ENCODE measurements at places on chromosomes 5 and 9. TPM values are rescaled to one million over a fixed set of nuclear protein-coding genes. Genes with fewer than 3 reads are reported as not detected.

CDX1 gene
- 0.18 TPM for total RNA-seq

BHMT2 gene
- total RNA-seq: 0.56 TPM

TMC1 gene
- not detected for total RNA-seq

SAXO1 gene
- total RNA-seq: under 0.01 TPM

SV2C gene
- not detected for total RNA-seq

- no peak for DNase-seq
- H3K36me3 ChIP-seq: no peaks in the 10 kb centered on the region
- no peak overlapping the region for H3K4me3 ChIP-seq
Measured at GRCh38 chr9:127780126-127780885, 1.8 kb upstream of the SH2D3C start.

- H3K27me3 ChIP-seq: no peaks in the 10 kb centered on the region
- DNase-seq: no peak
- H3K4me3 ChIP-seq: no peak overlapping the region
- H3K4me1 ChIP-seq: no peaks in the 10 kb centered on the region
- no peak overlapping the region for H3K27ac ChIP-seq
Measured at GRCh38 chr9:7298123-7298522, 501.5 kb downstream of the DMAC1 start.

DNA sequence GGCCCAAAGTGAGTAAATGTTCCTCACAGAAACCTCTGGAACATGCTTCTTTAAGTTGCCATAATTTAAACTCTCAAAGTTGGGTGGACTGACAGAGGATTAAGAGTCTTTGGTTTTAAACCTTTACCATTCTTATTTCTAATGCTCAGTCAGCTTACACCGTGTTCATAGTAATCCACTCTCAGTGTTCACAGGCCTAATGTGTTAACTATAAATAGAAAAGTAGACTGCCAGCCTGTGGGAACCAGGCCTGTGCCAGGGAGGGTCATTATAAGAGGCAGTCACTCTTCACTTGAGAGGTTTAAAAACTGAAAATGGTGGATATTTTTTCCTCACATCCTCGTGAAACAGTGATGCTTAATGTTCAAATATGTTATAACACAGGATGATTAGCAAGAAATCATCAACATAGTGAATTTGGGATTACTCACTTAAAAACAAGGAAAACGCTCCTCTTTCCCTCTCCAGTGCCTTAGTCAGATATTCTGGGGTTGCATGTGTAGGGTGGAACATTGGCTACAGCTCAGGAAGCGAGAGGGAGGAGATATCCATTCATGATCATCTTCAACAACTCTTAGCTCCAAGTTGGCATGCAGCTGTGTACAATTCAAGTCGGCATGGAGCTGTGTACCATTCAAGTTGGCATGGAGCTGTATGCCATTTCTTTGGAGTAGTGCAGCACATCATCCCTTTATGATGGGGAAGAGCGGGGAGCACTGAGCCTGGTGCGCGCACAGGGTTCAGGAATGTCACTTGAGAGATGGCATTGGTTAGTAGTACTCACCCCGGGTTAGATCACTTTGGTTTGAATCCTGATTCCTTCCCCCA is 65.8 kb downstream of the KIAA1958 start:
- H3K36me3 ChIP-seq: no peaks in the 10 kb centered on the region
- peaks cover 4% of the 10 kb centered on the region for H3K27me3 ChIP-seq
- no peak for DNase-seq
- H3K27ac ChIP-seq: no peak overlapping the region
- peaks cover 15% of the 10 kb centered on the region for H3K4me1 ChIP-seq

DNA sequence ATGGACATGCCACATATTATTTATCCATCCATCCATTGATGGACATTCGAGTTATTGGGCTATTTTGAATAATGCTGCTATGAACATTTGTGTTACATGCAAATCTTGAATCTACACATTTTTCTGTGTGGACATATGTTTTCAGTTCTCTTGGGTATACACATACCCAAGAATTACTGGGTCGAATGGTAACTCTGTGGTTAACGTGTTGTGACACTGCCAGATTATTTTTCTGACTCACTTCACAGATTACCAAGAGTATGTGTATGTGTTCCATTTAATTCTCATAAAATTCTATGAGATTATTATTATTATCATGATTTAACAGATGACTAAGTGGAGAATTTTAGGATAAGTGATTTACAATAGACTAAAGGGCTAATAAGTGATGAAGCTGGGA is 26.7 kb downstream of the CYFIP2 start:
- no peak overlapping the region for H3K4me3 ChIP-seq
- H3K36me3 ChIP-seq: no peaks in the 10 kb centered on the region
- H3K4me1 ChIP-seq: peaks cover 4% of the 10 kb centered on the region
- no peak overlapping the region for H3K27ac ChIP-seq

- DNase-seq: no peak
- no peaks in the 10 kb centered on the region for H3K36me3 ChIP-seq
- H3K27ac ChIP-seq: no peak overlapping the region
Measured at GRCh38 chr9:101618698-101619097, 23.9 kb upstream of the PPP3R2 start.

GRCh38 chr5:111299067-111299481 is 74.9 kb downstream of the CAMK4 start:
- H3K27me3 ChIP-seq: no peaks in the 10 kb centered on the region
- no peaks in the 10 kb centered on the region for H3K36me3 ChIP-seq
- no peaks in the 10 kb centered on the region for H3K4me1 ChIP-seq
- H3K27ac ChIP-seq: no peak overlapping the region

- no peaks in the 10 kb centered on the region for H3K36me3 ChIP-seq
- H3K27ac ChIP-seq: no peak overlapping the region
- DNase-seq: no peak
- H3K4me3 ChIP-seq: no peak overlapping the region
- H3K27me3 ChIP-seq: peaks cover 3% of the 10 kb centered on the region
- H3K4me1 ChIP-seq: peaks cover 3% of the 10 kb centered on the region
Measured at GRCh38 chr5:142808878-142809598, 38.9 kb downstream of the ARHGAP26 start.

GRCh38 chr9:76873821-76874220 is 32.1 kb downstream of the PRUNE2 start:
- H3K4me1 ChIP-seq: peaks cover 9% of the 10 kb centered on the region
- no peaks in the 10 kb centered on the region for H3K36me3 ChIP-seq
- no peak overlapping the region for H3K4me3 ChIP-seq
- no peak for DNase-seq

DNA sequence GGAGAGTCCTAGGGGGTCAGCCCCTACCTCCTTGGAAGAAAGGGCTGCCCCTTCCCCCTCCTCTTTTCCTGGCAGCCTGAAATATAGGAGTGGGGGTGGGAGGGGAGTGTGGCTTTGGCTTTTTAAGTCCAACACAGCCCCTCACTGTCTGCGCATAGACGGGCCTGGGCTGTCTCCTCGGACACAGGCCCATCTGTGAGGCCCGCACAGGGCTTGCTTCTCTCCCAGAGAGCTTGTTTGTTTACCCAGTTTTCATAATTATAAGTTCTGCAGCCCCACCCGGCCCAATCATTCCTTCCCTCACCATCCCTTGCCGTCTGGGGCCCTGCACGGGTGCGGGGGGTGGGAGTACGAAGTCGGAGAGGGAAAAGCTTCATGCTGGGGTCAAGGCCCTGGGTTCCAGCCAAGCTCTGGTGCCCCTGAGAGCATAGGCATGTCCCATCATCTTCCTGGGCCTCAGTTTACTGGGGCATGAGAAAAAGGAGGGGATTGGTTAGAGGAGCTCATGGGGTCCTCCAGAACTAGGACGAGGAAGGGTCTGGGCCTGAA is 54.0 kb upstream of the STXBP1 start:
- H3K27me3 ChIP-seq: no peaks in the 10 kb centered on the region
- peak overlapping the region; percentile 89 for H3K27ac ChIP-seq
- DNase-seq: no peak
- H3K4me1 ChIP-seq: peaks cover 75% of the 10 kb centered on the region
- H3K4me3 ChIP-seq: no peak overlapping the region

DNA sequence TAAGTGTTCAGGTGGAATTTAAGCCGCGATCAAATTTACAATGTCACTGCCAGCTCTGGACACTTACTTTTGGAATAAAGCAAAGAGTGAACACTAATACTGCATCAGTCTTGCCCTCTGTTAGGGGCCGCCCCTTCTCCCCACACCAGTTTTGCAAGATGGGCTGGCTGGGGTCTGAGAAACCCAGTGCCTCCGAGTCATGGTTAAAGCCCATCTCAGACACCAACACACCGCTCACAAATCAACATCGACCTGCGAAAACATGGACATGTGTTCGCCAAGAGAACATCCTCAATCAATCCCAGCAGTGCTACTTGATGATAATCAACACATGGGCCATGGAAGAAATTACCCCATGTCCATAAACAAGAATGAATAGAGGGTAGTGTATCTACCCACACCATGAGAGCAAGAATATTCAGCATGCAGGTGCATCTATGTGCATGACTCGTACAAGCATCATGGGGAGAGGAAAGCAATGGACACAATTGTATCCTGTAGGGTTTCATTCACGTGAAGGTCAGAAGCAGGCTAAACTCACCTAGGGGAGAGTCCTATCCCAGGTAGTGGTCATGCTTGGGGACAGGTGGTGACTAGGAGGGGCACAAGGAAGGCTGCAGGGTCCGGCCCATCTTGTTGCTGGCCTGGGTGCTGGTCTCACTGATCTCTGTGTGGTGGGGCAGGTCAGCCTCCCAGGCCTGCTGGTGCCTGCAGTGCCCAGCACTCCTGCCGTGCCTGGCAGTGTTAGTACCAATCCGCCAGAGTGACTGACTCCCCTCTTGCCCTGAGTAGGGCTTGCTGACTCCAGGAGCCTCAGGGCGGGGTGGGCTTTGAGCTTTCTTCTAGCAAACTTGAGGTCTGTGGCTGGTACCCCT is 5.0 kb downstream of the S1PR3 start:
- H3K27ac ChIP-seq: no peak overlapping the region
- no peak overlapping the region for H3K4me3 ChIP-seq
- H3K27me3 ChIP-seq: no peaks in the 10 kb centered on the region
- H3K4me1 ChIP-seq: peaks cover 27% of the 10 kb centered on the region

- H3K4me3 ChIP-seq: no peak overlapping the region
- no peaks in the 10 kb centered on the region for H3K4me1 ChIP-seq
- H3K36me3 ChIP-seq: no peaks in the 10 kb centered on the region
- DNase-seq: no peak
- H3K27ac ChIP-seq: no peak overlapping the region
Measured at GRCh38 chr5:141746395-141746794, 64.4 kb upstream of the ARAP3 start.

- no peaks in the 10 kb centered on the region for H3K4me1 ChIP-seq
- no peaks in the 10 kb centered on the region for H3K36me3 ChIP-seq
- no peak overlapping the region for H3K4me3 ChIP-seq
- H3K27me3 ChIP-seq: no peaks in the 10 kb centered on the region
- DNase-seq: peak; percentile 11
Measured at GRCh38 chr5:108257996-108258395, 123.9 kb downstream of the FBXL17 start.

- H3K27ac ChIP-seq: no peak overlapping the region
- no peaks in the 10 kb centered on the region for H3K27me3 ChIP-seq
- no peak overlapping the region for H3K4me3 ChIP-seq
- no peak for DNase-seq
Measured at GRCh38 chr9:78857373-78858225, 560.7 kb downstream of the PSAT1 start.

GRCh38 chr5:141862936-141863543 is 15.2 kb downstream of the PCDH1 start:
- no peak overlapping the region for H3K27ac ChIP-seq
- DNase-seq: no peak
- H3K4me3 ChIP-seq: no peak overlapping the region
- H3K27me3 ChIP-seq: peaks cover 47% of the 10 kb centered on the region
- no peaks in the 10 kb centered on the region for H3K4me1 ChIP-seq
- H3K36me3 ChIP-seq: no peaks in the 10 kb centered on the region

DNA sequence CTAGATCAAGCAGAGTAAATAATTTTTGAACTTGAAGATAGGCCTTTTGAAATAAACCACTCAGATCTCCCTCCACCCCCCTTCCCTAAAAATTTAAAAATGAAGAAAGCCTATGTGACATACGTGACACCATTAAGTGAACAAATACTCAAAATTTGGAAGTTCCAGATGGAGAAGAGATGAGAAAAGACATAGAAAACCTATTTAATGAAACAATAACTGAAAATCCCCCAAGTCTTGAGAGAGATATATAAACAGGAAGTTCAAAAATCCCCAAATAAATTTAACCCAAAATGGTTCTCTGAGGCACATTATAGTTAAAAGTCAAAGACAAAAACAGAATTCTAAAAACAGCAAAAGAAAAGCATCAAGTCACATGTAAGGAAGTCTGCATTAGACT is 428.6 kb downstream of the PSAT1 start:
- no peaks in the 10 kb centered on the region for H3K36me3 ChIP-seq
- H3K4me3 ChIP-seq: no peak overlapping the region
- no peaks in the 10 kb centered on the region for H3K27me3 ChIP-seq
- H3K27ac ChIP-seq: no peak overlapping the region

GRCh38 chr5:67287510-67288268 is 91.1 kb upstream of the CD180 start:
- H3K4me1 ChIP-seq: peaks cover 11% of the 10 kb centered on the region
- peak; percentile 72 for DNase-seq
- H3K27me3 ChIP-seq: no peaks in the 10 kb centered on the region
- H3K27ac ChIP-seq: no peak overlapping the region
- H3K36me3 ChIP-seq: no peaks in the 10 kb centered on the region

DNA sequence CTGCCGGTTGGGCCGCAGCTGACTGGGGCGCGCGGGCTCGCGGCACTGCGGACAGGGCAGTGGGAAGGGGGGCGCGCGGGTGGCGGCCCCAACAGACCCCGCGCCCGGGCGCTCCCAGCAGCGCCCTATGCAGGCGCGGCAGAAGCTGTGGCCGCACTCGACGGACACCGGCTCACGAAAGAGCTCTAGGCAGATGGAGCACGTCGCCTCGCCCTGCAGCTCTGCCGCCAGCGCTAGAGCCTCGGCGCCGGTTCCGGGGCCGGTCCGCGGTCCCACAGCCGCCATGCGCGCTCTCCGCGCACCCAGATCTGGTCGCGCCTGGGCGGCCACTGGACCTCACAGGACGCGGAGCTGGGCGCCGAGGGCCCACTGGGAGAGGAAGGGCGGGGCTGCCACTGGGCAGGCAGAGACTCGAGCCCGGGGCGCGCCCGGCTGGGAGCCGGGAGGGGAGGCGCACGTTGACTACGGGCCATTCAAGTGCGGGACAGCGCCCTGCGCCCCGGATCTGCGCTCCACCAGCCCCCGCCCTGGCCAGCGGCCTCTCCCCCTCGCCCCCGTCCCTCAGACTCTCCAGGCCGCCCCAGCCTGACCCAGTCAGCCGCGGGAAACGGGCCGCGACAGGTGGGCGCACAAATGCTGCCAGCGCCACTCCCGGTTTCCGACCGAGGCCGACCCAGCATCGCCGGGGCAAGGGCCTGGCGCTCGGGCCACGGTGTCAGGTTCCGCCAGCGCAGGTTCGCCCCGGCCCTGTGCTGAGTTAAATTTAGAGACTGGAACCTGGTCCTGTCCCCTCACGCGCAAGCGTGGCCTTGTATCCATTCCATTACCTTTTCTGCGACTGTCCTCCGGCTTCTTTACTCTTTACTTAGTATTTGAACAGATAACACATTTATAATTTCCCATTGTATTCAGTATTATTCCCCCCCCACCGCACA is at the start of gene TRIM7:
Gene TRIM7 (minus strand): TSS at position 371 of the 935 bp plus-strand sequence. CDS start 86 bp downstream, at position 285.
- peak within 1 kb of the TSS; percentile 57 for H3K4me3 ChIP-seq
- no peak within 1 kb of the TSS for H3K27ac ChIP-seq
- no peaks in the 10 kb centered on the region for H3K36me3 ChIP-seq
- no peaks in the 10 kb centered on the region for H3K27me3 ChIP-seq
- no peak for DNase-seq

Data from IMR-90 (cell line).